NCI-H187 (cell line): ENCODE measurements at places on chromosomes 16 and 17.

- DNase-seq, result no peak
These were observed 61.5 kb downstream of the NETO2 start for GRCh38 chr16:47082099-47082865.

DNA sequence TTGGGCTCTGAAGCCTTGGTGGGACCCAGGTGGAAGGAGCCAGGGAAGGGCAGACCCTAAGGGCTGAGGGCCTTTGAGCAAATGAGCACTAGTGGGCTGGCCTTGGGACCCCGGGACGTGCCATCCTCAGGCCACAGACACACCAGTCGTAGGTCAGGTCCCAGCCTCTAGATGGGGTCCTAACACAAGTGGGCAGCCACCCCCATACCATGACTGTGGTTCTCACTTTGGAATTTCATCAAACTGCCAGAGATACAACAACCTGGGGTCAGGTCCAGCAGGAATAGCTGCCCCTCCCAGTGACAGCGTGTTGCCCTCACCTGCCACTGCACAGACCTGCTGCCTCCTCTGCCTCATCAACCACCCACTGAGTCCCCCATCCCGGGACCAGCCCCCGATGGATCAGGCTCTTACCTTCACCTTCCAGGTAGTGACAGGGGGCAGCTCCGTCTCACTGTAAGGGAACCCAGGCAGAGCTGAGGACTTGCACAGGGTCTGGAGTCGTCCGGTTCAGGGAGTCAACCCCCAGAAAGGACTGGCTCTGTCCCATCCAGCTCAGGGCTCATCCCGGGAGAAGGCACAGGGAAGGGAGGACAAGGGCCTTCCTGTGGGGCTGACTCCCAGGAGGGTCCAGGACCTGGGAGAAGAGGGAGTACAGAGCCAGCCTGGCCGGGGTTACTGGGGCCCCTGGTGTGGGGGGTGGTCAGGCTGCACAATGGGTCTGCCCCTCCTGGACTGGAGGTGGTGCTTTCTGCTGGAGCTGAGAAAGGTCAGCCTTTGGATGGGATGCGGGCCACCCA is 40.0 kb downstream of the LGALS9 start:
- DNase-seq, result no peak

- no peak for DNase-seq
These were observed 63.7 kb downstream of the ERCC4 start for GRCh38 chr16:13983625-13984024.

DNA sequence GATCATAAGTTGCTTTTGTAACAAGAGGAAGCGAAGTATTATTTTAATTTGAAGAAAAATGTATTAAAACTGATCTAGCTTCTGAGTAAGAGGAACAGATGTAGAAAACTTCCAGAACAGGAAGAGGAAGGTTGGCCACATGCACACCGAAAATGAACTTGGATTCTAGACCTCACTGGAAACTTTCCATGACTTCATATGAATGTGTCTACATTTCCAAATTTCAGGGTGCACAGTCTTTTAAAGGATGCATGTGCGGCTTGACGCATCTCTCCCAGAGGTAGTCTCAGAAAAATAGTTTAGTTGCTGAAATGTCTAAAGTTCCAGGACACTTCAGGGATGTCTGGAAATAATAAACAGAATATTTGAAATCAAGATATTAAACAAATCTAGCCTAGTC is 275.1 kb upstream of the MYOCD start:
- no peak for DNase-seq

DNA sequence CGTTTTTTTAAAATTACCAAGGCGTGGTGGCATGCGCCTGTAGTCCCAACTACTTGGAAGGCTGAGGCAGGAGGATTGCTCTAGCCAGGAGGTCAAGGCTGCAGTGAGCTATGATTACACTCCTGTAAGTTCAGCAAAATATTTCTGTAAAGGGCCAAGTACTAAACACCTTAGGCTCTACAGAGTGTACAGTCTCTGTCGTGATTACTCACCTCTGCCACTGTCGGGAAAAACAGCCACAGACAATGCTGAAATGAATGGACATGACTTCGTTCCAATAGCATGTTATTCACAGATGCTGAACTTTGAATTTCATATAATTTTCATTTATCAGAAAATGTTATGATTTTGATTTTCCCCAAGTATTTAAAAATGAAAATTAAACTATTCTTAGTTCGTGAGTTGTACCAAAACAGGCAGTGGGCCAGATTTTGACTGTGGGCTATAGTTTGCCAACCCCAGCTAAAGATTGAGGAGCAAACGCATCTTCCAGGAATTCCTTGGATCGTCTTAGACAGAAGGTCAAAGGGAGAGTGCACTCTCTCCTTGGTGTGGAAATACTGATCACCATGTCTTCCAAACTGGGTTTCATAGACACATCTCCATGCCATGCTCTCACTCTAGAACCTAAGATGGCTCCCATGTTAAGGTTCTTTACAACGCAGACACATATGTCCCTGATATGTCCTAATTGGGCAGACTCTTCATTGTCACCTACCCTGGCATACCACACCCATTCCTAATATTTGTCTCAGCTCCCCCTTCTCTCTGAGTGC is 89.5 kb downstream of the MARF1 start:
- DNase-seq, result no peak

DNA sequence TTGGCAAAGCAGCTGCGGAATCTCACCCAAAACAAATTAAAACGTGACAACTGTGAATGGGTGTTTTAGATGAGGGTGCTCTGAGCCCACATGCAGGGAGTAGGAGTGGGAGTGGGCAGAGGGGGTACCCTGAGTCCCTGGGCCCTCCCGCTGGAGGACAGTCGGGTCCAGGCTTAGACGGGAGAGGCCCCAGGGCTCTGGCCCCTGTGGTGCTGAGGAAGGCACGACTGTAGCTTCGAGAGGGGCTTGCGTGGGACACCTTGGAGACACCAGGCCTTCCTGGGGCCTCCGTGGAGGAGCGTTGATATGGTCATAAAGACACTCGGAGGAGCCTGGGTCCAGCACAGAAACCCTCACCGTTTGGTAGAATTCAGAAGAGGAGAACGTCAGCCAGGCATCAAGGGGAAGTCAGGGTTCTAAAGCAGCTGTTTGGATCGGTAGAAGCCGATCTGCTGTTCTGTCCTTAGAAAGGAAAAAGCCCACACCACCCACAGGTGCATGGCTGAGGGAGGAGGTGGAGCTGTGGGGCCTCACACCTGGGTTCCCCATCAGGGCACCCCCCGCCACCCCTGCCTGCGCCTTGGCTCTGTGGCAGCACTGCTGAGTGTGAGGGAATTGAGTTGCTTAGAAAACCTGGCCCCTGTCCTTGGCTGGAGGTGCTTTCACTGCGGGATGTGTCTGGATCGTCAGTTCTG is 18.4 kb downstream of the DBNDD1 start:
- DNase-seq, result no peak

- no peak for DNase-seq
These were observed 206.4 kb upstream of the RPL38 start for GRCh38 chr17:73997059-73997458.

- DNase-seq, result no peak
These were observed 114.4 kb downstream of the GRIN2A start for GRCh38 chr16:10067835-10068234.

GRCh38 chr17:71163121-71163812 is 957.6 kb upstream of the SOX9 start:
- peak; percentile 83 for DNase-seq

- DNase-seq, result no peak
These were observed 17.6 kb upstream of the ARL4D start for GRCh38 chr17:43381204-43381603.

DNA sequence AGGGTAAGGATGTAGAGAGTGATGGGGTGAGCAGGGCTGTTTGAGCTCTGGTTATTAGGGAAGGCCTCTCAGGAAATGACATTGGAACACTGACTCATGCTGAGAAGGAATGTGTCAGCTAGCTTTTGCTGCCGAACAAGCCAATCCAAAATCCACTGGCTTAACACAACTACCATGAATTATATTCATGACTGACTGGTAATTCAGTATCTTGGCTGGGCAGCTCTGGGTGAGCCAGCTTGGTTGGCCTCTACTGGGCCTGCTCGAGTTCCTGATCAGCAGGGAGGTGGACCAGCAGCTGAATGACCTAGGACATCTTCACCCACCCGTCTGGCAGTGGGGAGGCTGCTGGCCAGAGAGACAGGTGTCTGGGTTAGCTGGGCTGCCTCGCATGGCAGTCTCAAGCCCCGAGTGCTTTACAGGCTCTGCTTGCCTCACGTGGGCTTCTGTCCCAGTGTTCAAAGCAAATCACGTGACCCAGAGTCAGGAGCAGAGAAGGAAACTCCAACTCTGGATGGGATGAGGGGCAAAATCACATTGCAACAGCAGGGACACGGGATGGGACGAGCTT is 209.4 kb downstream of the KATNIP start:
- DNase-seq, result no peak

- no peak for DNase-seq
These were observed at the start of gene CDYL2 for GRCh38 chr16:80804526-80805383. Gene CDYL2 (minus strand): TSS chr16:80804598. CDS start chr16:80804173, 425 bp downstream.

GRCh38 chr17:62816282-62816839 is 8.2 kb upstream of the MARCHF10 start:
- no peak for DNase-seq
